SW 1271 (cell line): ENCODE measurements at places on chromosomes 11 and 22.

DNA sequence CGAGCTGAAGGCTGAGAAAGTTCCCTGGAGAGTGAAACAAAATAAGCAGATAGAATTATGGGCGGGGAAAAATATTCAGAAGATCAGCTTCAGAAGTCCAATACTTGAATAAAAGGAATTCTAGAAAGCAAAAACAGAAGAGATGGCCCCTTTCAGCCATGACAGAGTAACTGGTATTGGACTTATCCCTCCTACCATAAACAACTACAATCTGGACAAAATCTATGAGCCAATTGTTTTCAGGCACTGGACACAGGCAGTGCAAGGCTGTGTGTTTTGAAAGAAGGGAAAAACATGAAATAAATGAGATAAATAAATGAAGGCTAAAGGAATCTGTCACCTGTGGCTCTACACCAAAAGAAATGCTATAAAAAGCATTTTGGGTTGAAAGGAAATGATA is 25.7 kb downstream of the FEZ1 start:
- no peak for DNase-seq

DNA sequence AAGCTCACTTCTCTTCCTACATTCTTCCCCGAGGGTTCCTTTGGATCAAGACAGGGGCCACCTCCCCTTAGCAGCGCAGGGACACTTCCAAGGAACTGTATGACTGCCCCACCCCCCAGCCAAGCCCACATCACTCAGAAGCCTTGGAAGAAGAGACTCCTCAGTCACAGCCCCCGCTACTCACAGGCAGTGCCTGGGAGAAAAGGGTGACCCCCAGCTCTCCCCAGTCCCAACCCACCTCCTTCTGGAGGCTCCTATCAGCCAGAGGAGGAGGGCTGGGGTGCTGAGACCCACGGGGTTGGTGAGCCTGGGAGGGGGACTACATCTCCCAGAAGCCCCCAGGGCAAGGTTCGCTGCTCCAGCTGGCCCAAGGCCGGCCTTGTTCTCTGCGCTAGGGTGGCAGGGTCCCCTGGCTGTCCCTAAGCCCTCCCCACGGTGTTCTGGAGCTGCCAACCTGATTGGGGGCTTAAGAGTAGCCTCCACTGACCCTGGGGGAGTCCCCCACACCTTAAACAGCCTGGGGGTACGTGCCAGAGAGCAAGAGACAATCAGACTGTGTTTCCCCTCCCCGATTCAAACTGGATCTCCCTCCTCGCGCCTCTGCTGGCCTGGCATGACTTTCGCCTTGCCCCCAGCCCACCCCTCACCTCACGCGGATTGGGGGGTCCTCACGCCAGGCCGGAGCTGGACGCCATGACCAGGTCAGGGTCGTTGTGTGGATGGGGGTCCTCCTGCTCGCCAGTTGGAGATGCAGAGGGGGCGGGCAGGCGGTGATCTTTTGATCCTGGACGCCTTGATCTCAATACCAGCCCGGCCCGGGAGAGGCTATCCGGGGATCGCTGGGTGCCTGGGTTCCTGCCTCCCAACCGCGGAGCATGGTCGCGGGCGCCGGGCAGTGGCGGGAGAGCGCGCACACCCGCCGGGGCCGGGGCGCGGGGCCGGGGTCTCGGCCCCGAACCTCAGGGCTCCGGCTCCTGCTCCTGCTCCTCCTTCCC is 838 bp downstream of the BCL9L start:
- DNase-seq: peak; percentile 38

- peak; percentile 67 for DNase-seq
Observed at GRCh38 chr11:113305440-113306336, 8.7 kb upstream of the TTC12 start.

- no peak for DNase-seq
Observed at GRCh38 chr11:25583596-25583995, 748.3 kb upstream of the ANO3 start.

DNA sequence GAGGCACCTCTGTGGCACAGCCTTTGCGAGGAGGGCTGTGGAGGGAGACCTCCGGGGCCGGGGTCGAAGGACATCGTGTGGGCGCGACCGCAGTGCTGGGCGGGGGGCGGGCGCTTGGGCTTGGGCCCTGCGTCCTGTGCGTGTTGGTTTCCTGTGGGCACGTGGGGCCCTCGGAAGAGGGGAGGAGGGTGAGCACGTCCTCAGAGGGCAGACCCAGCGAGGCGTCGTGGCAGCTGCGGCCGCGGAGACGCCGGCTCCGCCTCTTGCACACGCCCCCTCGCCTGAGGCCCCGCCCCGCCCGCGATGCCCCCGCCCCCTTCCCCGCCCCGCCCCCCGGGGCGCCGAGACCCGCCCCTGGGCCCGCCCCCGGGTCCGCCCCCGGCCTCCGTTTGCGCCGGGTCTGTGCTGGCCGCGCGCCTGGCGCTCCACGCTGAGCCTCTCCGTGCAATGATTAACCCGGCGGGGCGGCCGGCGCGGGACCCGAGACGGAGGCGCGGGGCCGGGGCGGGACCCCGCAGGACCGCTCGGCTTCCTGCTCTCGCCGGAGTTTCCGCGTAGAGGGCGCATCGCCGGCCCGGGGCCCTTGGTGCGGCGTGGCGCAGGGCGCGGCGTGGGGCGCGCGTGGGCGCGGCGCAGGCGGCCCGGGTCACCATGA is at the start of gene PRR5:
TSS of gene PRR5 (plus strand) at position 381 of the 655 bp plus-strand sequence. CDS start at position 652, 271 bp downstream.
- DNase-seq: no peak
